Endothelial cell of coronary artery (primary cell): ENCODE measurements at places on chromosomes 12 and 14. TPM values are rescaled to one million over a fixed set of nuclear protein-coding genes. Genes with fewer than 3 reads are reported as not detected.

Gene LPAR5
- not detected in 2 replicates for total RNA-seq

Gene KCNC2
- total RNA-seq: not detected in 2 replicates

Gene PRH2
- total RNA-seq: not detected in 2 replicates

Gene CCND2
- 28.2 and 29.9 TPM in 2 replicates for total RNA-seq

Gene CLEC9A
- total RNA-seq: not detected in 2 replicates

Gene PTPRB
- 105 and 187 TPM in 2 replicates for total RNA-seq

Gene IL26
- not detected in 2 replicates for total RNA-seq

Gene CCDC38
- total RNA-seq: not detected in 2 replicates

Gene RDH11
- total RNA-seq: 74.2 and 84.0 TPM in 2 replicates

Gene GZMH
- not detected in 2 replicates for total RNA-seq

Gene KRT3
- not detected in 2 replicates for total RNA-seq

Gene ARF6
- 63.6 and 74.1 TPM in 2 replicates for total RNA-seq

Gene LRP1-AS
- not detected in 2 replicates for total RNA-seq

Gene FGF6
- not detected in 2 replicates for total RNA-seq

Gene KRT75
- total RNA-seq: not detected in 2 replicates

Gene SERPINA6
- total RNA-seq: not detected in 2 replicates

Gene LMO3
- under 0.01 and 0.38 TPM in 2 replicates for total RNA-seq

Gene SOAT2
- not detected in 2 replicates for total RNA-seq

Gene SLC35F4
- not detected in 2 replicates for total RNA-seq

Gene SYCP3
- total RNA-seq: 0.09 and 0.19 TPM in 2 replicates

Gene PTCSC3
- total RNA-seq: not detected in 2 replicates

Gene AQP5
- 0.09 and 1.8 TPM in 2 replicates for total RNA-seq

Gene GPN3
- total RNA-seq: 16.2 and 19.9 TPM in 2 replicates

Gene CAPZA3
- not detected in 2 replicates for total RNA-seq

Gene ADAM20
- total RNA-seq: 0.45 and 1.2 TPM in 2 replicates

Gene MMP19
- total RNA-seq: 0.27 and 2.6 TPM in 2 replicates

Gene SAMD15
- 0.94 and 2.6 TPM in 2 replicates for total RNA-seq

Gene CLMN
- total RNA-seq: 2.5 and 3.8 TPM in 2 replicates

Gene PLEK2
- total RNA-seq: 13.1 and 18.7 TPM in 2 replicates

Gene CAND1
- 97.5 and 139 TPM in 2 replicates for total RNA-seq

Gene B4GALNT3
- total RNA-seq: not detected in 2 replicates

Gene OLR1
- not detected in 2 replicates for total RNA-seq

Gene SLC6A12
- total RNA-seq: not detected in 2 replicates

Gene SCFD1
- 64.5 and 85.9 TPM in 2 replicates for total RNA-seq

Gene FOXN4
- not detected in 2 replicates for total RNA-seq

Gene NKX2-1
- not detected in 2 replicates for total RNA-seq

Gene TGM1
- total RNA-seq: 0.36 and 0.75 TPM in 2 replicates

Gene RBP5
- 0.19 TPM in 1 of 2 replicates, not detected in the other for total RNA-seq

Gene SMOC1
- total RNA-seq: under 0.01 and 0.09 TPM in 2 replicates

Gene MORN3
- total RNA-seq: 0.28 and 1.1 TPM in 2 replicates

Gene CFAP73
- total RNA-seq: not detected in 2 replicates

Gene A2M
- total RNA-seq: 15.2 and 31.1 TPM in 2 replicates

Gene KLHDC1
- 1.1 and 3.6 TPM in 2 replicates for total RNA-seq

Gene PLEKHD1
- under 0.01 TPM in 1 of 2 replicates, not detected in the other for total RNA-seq

Gene CAPS2
- 2.5 and 3.5 TPM in 2 replicates for total RNA-seq

Gene KRT81
- 0.18 TPM in 1 of 2 replicates, not detected in the other for total RNA-seq

Gene TAS2R50
- total RNA-seq: 1.8 and 4.0 TPM in 2 replicates

Gene GARIN6
- total RNA-seq: not detected in 2 replicates

Gene NRIP2
- total RNA-seq: not detected in 2 replicates
